CD4-positive, alpha-beta T cell (primary cell): ENCODE measurements at places on chromosomes 2 and 18.

GRCh38 chr18:8705238-8705960, at the start of gene MTCL1:
Gene MTCL1 (plus strand): TSS chr18:8705556. CDS start chr18:8705661, 105 bp downstream.
- DNase-seq = no peak

GRCh38 chr2:161825429-161825828, 201.2 kb downstream of the SLC4A10 start:
- no peak for DNase-seq

DNA sequence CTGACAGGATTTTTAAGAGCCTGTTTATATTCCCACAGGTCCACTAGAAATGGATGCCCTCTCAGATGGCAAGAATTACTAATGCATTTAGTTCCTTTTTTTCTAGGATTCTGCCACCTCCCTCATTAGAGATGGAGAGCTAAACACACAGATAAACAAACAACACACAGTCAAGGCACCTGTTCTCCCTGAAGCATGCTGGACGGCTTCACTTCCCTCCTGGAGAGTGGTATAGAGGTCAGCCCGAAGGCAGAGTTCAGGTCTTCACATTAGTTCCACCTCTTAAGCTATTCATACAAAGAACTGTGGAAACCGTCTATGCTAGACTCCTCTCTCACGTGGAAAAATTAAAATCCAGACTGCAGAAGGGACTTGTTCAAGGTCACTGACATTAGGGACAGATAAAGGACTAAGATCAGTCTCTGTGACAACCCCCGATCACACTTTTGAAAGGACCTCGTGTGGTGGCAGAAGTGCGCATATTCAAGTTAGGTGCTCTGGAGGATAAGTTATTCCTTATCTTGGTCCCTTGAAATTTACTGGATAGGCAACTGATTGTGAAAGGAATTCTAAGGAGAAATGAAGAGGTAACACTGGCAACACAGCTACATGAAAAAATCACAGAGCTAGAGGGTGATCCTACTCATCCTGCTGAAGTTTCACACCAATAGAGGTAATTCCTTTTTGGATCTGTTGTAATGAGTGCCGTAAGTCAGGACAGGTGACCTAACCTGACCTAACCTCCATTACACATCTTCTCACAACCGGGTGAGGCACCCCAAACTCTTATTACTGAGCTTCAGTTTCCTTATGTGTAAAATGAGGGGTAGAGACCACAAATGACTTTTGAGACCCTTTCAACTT, 75.1 kb downstream of the SPRED2 start:
- DNase-seq = no peak

DNA sequence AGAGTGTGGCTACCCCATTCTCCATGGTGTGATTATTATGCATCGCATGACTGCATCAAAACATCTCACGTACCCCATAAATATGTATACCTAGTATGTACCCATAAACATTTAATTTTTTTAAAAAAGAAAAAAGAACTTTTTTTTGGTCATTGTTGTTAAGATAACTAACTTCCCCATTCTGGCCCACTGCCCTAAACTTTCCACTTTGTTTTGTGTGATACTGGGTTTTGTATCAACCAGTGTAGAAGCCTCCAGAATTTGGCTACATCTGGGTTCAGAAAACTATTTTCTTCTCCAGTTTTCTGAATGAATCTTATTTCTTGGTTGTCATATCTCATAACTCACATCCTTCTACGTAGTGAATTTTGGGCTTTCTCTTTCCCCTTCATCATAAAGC, 62.3 kb upstream of the NABP1 start:
- no peak for DNase-seq

DNA sequence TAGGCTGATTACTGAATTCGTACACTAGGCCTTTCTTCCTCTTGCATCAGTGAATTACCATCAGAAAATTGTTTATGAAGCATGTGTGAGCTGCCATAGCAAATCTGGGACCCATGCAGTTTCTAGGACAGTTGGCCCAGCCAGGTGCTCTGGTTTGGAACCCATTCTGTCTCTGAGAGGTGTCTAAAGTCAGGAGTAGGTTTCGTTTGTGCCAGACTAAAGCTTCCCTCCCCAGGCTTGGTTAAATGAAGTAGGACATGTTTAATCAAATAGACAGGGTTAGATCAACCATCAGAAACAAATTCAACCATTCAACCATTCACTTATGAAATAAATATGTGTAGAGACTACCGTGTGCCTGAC, 176.9 kb downstream of the ALPK2 start:
- no peak for DNase-seq

DNA sequence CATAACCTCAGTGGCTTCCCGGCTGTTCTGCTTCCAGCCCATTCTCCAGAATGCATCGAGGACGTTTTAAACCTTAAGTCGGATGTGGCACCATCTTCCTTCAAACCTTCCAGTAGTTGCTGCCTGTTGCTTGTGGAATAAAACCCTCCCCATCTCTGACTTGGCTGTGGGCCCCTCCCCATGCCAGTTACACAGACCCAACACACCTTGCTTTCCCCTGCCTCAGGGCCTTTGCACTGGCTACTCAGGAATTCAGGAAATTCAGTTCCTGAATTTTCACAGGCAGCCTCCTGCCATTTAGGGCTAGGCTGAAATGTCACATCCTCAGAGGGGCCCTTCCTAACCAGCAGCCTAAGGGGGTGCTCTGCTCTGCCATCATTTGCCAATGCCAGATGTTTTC, 5.0 kb upstream of the ADRA2B start:
- no peak for DNase-seq

DNA sequence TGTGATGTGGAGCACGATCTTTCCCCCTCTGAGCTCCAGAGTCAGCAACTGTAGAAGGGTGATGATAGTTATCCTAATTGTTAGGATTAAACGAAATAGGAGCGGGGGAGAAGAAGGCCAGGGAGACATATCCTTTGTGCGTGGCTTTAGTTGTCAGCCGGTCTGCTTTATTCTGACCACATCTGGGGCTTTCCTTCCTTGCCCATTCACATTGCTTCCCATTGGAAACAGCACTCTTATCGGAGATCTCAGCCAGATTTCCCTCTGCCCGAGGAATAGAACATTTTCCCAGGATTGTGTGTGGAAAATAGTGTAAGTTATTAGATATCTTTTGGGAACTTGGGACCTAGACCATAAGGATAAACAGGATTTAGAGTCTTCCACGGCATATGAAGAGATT, 1.5 kb downstream of the RALB start:
- DNase-seq = no peak

DNA sequence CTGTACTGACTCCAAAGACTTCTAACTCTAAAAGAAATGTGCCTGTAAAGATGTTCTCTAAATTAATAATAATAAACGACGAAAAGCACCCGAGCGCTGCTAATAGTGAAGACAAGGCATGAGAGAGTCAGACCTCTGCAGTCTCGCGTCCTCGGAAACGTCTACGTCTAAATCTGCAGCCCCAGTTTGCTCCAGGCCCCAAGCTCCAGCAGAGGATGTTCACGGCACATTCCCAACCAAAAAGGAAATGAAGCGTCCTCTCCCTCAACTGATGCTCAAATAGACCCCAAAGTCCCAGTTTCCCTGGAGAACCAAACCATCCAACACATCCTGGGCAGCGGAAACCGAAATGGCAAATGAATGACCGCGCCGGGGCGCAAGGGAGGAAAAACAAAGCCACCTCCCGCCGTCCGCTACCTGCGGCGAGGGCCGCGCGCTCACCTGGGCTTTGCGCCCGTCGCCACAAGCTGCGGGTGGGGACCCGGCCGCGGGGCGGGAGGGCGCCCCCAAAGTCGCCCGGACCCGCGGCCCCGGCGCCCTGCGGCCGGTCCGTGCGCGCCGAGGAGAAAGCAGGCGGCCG, 47.1 kb upstream of the CCDC150 start:
- no peak for DNase-seq
